ENCODE measurements at places on chromosomes 4 and X.

DNA sequence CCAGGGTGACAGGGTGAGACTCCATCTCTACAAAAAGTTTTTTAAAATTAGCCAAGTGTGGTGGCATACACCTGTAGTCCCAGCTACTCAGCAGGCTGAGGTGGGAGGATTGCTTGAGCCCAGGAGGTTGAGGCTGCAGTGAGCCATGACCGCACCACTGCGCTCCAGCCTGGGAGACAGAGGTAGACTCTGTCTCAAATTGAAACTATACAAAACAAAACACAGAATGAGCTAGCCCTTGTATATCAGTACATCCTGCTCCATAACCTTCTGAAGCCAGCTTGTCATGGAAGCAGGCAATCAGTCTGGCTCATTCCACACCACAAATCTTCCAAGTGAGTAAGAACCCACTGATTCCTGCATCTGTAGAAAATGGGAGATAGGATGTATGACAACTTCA lies 49.0 kb downstream of the CD99L2 start:
- no peak for DNase-seq

DNA sequence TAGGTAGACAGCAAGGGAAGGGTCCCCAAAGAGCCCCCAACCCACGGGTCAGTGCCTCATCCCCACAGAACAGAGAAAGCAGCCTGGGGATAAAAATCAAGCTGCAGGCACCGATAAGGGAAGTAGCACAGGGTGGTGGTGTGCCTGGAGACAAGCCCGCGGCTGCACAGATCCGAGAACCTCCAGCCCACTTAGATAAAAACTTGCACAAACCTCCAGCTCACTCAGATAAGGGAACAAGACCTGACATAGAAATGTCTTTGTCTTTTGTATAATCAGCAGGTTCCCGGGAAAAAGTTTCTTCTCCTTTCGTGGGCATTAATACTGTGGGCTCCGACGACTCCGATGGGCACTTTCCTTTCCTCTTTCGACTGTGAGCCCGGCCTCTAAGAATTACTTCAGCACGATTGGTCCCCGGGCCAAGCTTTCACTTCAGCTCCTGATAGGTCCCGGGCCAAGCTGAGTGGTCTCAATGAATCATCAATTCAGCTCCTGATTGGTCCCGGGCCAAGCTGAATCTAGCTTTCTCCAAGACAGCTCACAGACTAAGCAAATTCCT lies 32.4 kb downstream of the PRDX4 start:
- DNase-seq = no peak

- no peak for DNase-seq
Measured at GRCh38 chrX:76815754-76816153, 388.2 kb downstream of the MAGEE1 start.

DNA sequence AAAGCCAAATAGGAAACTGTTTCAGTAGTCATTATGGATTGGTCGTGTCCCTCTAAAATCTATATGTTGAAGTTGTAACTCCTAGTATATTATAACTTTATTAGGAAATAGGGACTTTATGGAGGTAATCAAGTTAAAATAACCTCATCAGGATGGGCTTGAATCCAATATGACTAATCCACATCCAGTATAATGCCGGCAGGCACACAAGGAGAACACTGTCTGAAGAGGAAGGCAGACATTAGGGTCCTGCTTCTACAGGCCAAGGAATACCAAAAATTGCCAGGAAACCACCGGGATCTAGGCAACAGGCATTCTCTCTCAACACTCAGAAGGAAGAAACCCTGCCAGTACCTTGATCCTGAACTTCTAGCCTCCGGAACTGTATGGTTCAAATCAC lies 130.3 kb downstream of the ATP10D start:
- DNase-seq = no peak

- no peak for DNase-seq
Measured at GRCh38 chr4:183898456-183898855, 6.7 kb upstream of the STOX2 start.

GRCh38 chr4:88826771-88827170 lies 129.1 kb upstream of the NAP1L5 start:
- no peak for DNase-seq

DNA sequence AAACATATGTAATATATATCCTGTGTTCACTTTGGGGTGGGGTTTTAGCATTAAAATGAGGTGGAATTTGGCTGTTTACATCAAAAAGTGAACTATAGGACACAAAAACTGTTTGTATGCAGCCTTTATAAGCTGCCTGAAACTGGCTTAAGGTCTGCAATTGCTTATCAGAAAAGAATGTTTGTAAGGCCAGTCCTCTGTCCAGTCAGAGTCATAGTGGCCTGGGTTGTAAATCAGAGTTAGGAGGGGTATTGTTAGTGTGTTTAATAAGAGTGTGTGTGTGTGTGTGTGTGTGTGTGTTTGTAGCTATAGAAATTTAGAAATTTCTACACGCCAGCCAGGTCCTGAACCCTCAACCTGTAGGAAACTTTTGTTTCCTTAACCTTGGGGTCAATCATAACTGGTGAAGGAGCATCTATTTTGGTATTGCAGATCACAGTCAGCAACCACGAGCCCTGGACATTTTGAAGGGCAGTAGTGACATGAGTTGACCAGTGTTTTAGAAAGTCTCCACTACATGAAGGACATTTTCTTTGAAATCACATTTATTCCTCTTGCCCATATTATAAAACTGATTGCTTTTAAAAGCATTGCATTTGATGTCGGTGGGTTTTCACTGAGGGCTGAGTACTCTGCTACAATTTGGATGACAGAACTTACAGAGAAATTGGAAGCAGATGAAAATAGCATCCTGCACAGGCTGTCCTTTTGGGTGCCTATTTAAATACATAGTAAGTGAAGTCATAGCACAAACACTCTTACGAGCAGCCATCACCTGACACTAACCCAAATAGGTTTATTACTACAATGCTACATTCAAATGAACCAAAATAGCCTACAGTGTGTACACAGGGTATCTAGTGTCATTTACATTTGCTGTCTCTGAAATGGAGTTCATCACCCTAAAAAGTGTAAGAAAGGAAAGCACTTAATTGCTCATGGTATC lies 11.2 kb upstream of the TMEM154 start:
- no peak for DNase-seq

GRCh38 chr4:39528061-39528465 lies 824 bp upstream of the UGDH start:
- DNase-seq = no peak

GRCh38 chr4:106186201-106186600 lies 129.8 kb downstream of the TBCK start:
- DNase-seq = no peak

DNA sequence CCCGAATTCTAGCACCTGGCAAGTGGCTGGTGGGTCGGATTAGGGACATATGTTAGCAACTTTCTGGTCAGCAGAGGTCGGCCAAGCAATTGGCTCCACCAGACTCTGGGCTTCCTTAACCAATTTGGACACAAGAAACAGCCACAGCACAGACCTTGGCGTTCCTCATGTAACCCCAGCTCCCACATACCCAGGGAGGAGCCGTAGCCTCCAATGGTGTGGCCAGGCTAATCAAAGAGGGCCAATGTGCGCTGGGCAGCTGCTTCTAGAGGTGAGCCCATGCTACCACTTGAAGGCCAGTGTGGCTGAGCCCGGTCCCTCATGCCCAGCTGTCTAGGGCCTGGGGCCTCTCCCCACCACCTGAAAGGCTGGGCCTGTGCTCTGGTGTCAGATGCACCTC lies 82.5 kb upstream of the MSX1 start:
- DNase-seq = no peak

GRCh38 chrX:22699581-22700091 lies 300.1 kb upstream of the DDX53 start:
- no peak for DNase-seq

- no peak for DNase-seq
Measured at GRCh38 chrX:108216405-108216804, 124.8 kb downstream of the ATG4A start.

DNA sequence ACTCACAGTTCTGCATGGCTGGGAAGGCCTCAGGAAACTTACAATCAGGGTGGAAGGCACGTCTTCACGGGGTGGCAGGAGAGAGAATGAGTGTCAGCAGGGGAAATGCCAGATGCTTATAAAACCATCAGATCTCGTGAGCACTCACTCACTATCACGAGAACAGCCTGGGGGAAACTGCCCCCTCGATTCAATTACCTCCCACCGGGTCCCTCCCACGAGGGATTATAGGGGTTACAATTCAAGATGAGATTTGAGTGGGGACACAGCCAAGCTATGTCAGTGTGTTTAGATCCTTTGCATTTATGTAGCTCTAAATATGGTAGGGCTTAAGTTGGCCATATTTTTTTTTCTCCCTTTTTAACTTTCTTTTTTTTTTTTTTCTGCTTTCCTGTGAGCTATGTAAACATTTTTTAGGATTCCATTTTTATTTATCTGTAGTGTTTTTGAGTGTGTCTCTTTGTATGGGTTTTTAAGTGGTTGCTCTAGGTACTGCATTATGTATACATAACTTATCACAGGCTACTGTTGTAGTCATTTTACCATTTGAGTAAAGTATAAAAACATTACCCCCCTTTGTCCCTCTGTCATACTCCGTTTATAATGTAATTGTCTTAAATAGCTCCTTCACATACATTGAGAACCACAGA lies 79.0 kb downstream of the ADRA2C start:
- DNase-seq = no peak

DNA sequence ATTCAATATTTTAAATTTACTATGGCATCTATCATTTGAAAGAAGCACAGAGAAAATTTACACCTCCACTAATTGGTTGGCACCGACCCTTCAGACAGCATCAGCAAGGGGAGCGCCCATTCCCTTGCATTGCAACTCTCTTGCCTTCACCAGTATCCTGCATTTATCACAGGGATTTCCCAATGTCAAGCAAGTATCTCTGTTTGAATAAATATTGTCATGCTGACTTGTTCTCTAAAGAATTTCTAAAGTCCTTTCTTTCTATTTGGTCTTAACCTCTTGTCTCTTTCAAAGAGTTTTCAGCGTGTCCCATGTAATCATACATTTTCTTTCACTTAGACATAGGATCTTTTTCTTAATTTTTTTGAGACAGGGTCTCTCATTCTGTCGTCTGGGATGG lies 10.4 kb downstream of the DCTD start:
- DNase-seq = no peak

DNA sequence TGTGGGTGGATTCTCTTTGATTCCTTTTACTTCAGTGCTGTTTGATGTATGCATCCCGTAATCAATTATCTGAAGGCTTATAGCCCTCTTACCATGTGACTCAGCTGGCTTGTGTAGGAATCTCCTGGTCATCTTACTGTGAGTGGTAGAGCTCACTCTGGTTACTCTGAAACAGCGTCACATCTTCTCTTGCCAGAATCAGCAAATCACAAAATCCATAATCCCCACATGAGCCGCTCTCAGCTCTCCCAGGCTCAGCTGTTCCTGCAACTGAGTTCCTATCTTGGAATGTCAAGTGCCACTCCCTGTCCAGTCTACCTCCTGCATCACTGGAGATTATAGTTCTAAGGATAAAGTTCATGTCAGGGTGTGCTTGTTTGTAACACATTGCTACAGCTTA lies 278.0 kb downstream of the FBXO8 start:
- no peak for DNase-seq

DNA sequence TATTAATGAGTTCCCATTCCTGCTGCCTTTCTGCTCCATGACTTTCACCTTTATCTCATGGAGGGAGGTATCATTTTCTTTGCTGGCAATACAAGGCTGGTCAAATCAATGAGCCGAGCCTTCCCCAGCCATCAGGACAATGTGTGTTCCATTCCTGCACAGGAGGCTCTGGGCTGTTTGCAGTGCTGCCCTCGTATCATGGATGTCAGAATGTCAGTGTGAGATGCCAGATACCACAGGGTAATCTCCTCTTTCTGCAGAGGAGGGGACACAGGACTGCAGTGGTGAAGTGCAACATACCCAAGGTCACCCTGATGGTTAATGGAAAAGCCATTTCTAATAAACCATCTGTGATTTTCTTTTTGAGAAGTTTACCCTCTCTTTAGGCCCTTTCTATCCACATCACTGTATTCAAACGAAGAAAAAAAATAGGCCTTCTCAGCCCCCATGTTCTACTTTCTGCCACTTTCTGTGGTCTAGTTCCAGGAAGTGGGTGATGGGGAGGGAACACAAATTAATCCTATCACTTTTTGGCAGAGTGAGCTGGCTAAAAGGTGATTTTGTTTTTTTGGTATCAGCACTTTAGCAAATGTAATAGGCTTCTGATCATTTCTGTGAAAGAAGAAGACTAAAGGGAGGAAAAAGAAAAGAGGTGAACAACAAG lies 490.2 kb upstream of the BOD1L1 start:
- DNase-seq = no peak

DNA sequence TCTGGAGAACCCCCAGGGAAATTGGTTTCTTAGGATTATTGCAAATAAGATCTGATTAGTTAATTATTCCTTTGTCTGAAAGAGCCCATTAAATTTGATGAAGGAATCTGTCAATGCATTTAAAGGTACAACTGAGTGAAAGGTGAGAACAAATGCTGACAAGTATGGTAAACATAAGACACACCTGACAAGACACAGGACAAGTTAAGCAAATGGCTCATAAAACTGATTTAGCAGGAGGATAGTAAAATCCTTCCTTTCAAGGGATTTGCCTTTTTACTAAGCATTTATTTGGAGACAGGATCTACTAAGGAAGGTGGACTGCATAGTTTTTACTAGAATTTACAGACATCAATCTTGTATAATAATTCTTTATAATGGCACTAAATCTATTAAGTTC lies 553.9 kb downstream of the SPRY1 start:
- DNase-seq = no peak

DNA sequence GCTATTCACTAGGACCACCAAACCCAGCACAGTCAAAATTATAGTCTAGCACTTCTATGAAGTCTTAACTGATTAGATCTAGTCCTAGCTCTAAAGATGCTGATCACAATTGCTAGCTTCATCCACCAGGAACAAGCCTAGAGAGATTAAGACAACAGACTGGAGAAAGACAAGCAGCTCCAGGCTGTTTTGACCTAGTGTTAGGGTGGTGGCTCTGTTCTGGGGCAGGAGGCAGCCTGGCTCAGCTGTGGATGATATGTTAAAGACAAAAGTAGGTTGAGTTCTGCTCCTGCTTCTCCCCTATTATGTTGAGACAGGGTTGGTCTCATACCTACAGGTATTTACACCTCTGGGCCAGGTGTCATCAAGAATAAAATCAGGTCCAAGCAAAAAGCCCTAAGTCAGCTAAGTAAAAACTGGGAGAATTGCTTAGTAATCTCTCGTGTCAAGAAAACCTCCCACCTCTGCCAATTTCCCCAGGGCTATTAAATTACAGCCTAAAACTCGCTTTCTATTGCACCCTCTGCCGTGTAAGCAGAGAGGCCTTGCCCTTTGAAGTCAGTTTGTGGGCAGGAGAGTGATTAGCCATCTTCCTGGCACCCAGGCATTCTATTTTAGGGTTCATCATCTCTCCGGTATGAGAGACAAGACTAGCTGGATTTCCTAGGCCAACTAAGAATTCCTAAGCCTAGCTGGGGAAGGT lies 39.9 kb downstream of the RAB40AL start:
- no peak for DNase-seq

- no peak for DNase-seq
Measured at GRCh38 chr4:58734030-58734674, 1624.0 kb upstream of the IGFBP7 start.

- DNase-seq = no peak
Measured at GRCh38 chr4:122755675-122756074, 23.2 kb downstream of the BBS12 start.

Measured in stimulated activated CD4-positive, alpha-beta T cell treated with anti-CD3 and anti-CD28 coated beads, Interleukin-2, amount 100 ng/mL, for 24 hours (primary cell).